Spinal cord (tissue), 10 donors: ENCODE measurements at places on chromosomes 12 and 14. TPM values are rescaled to one million over a fixed set of nuclear protein-coding genes. Genes with fewer than 3 reads are reported as not detected.

The USP44 gene
- polyA plus RNA-seq = 3.2 TPM

The SPTB gene
- 42.3 TPM for polyA plus RNA-seq

DNA sequence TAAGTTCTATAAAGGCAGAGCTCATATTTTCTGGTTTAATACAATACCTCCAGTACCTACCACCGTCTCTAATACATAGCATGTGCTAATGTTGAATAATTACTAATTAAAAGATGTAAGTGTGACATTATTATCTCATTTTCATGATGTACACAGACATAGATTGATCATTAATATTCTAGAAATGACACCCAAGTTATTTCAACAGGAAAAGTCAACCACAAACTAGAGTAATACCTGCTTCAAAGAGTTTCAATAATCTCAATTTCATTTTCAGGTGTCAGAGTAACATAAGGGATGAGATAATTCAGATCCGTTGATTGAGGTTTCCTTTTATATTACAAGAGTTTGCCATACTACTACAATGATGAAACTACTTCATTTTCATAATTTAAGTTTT, 388.9 kb downstream of the SOX5 start:
- no peak for DNase-seq

DNA sequence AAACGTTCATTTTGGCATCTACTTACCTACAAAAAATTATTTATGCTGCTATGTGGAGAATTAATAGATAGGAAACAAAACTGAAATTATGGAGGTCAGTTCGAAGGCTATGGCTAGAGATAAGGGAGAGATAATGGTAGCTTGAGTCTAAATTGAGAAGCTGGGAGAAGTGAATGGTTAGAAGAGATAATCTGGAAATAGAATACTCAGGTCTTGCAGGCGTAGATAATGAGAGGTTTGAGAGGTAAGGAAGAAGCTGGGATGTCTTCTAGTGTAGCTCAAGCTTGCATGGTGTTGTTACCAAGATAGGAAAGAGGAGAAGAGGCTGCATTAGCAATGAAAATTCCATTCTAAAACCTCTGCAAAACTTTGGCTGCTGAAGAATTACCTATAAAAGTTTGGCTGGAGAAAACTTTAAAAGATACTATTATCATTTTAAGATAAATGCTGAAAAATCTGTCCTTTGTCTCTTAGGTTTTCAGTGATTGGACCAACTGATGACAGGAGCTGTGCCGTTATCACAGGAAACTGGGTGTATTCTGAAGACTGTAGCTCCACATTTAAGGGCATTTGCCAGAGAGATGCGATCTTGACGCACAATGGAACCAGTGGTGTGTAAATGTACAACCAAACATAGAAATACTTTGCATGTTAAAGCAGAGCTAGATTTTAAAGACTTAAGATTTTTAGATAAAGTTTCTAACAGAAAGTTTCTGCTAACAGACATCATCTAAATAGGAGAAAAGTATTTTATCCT, 14.1 kb downstream of the KLRF2 start:
- DNase-seq = no peak
